Mammary epithelial cell (primary cell): ENCODE measurements at places on chromosomes 7 and 10. TPM values are rescaled to one million over a fixed set of nuclear protein-coding genes. Genes with fewer than 3 reads are reported as not detected.

Gene WASHC2A
- total RNA-seq = 29.0 TPM

Gene PNLIP
- total RNA-seq = not detected

Gene MYPN
- 0.94 and 1.8 TPM in 2 replicates for total RNA-seq

Gene PRLHR
- not detected for total RNA-seq

Gene CHRM2
- not detected for total RNA-seq

Gene ACSL5
- 0.17 TPM for total RNA-seq

Gene AGAP6
- 13.7 and 15.5 TPM in 2 replicates for total RNA-seq

Gene ACSM6
- not detected in 2 replicates for total RNA-seq

Gene SEC24C
- 65.6 and 68.0 TPM in 2 replicates for total RNA-seq

Gene GPR15LG
- not detected in 2 replicates for total RNA-seq

Gene OR2A7
- 9.5 TPM for total RNA-seq

DNA sequence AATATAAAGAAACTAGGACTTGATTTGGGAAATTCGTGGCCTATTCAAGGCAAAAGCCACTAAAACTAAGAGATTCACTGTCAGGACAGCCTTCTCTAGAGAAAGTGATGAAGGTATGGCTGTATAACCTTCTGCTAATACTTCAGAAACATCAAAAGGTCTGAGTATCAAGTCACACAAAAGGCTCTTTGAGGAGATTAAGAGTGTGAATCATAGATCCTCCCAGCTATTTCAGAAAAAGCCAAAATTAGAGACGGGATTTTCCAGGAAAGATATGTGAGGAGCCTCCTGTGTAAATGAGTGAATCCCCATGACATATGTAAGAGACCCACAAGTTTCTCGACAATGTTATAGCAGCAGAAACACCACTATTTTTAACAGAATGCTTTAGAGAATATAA, 56.2 kb downstream of the UBE3C start:
- peak; percentile 67 for DNase-seq

- no peak for DNase-seq
These were observed 15.6 kb downstream of the SHH start for GRCh38 chr7:155796381-155797261.

DNA sequence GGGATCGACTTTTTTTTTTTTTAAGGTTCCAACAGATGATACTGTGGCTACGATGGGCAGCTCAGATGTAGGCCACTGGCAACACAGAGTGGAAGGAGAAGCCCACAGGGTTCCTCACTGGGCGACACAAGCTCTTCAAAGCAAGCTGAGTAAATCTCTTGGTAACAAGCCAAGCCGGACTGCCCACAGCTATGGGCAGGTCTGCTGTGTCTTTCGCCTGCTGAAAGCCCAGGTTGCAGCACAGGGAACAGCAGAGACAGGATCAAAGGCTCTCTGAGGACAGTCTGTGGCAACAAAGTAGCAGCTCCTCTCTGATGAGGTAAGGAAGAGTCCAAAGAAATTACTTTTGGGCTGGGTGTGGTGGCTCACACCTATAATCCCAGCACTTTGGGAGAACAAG, 83.6 kb downstream of the KCNMA1 start:
- DNase-seq = peak; percentile 46

DNA sequence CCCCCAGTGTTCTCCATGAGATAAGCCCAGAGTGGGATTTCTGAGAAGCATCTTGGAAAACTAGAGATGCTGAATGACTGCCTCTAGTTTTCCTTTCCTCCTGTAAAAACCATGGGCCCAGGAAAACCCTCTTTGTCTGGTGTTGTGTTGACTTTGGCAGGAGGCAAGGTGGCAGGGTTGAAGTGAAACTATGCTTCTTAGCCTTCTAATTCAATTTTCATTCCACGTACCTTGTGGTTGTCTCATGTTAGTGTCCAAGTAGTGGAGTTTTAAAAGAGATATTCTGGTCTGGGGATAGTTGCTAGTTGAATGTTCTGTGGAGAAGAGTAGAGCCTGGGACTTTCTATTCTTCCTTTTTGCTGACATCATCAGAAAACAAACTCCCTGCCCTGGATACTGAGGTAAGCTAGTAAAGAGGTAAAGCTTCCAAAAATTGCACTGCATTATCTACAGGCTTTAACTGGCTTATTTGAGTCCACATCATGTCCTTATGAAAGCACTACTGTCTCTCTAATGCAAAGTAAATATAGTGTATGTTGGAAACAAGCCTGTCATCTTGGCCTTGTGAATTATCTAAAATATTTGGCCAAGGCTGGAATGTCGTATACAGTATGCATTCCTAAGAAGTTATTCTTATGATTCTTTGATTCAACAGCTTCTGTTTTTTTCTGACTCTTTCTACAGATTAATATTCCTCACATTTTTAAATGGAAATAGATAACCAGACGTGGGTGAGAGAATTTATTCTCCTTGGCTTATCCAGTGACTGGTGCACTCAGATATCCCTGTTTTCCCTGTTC, at the start of gene OR2F2:
OR2F2 (plus strand) TSS at position 708 of the 800 bp plus-strand sequence; CDS start at position 708, 0 bp downstream.
- DNase-seq = no peak

DNA sequence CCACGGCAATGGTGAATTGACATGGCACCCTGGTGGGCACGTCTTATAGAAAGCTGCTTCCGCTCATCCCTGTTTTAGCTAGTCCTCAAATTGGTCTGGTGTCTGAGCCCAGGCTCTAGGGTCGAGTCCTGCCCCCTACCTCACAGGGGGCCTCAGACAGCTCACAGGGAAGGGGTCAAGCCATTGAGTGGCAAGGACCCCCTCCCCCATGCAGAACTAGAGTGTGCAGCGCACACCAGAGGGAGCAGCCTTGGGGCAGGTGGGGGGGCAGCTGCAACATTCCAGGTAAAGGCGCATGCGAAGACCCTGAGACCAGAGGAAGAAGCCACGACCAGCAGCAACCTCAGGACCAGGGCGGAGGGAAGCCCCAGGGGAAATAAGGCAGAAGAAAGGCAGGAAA, 240.4 kb upstream of the PPP2R2D start:
- DNase-seq = no peak

DNA sequence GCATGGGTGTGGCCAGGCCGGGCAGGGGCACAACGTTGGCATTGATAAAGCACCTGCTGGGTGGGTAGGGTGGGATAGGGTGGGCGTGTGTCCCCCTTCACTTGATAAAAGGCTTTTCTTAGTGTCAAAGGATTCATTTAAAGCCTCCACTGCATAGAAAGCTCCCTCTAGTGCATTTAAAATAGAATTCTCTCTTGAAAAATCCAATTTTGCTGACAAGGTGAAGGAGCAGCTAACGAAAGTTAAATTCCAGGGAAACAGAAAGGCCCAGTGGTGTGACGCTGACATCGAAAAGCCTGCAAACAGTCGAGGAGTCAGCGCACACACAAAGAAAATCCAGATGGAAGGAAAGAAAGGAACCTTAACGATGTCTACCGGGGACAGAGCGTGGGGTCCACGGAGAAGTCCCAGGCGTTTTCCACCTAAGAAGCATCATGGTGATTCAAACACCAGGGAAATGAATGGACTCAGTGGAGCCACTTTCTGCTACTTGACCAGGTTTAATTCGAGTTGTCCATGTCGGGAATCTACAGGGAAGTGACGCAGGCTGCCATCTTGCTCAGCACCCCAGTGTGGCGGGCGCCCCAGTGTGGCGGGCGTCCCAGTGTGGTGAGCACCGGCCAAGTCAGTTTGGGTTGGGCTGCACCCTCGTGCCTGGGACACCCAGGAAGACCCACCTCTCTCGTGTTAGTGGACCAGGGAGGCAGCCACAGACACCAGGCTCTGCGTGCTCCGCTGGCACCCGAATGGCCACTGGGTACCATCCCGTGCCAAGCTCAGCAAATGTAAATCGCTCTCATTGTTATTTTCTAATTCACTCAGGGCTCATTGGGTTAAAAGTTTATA, 217.8 kb downstream of the DNAJB6 start:
- DNase-seq = no peak

- no peak for DNase-seq
These were observed 90.3 kb downstream of the MICALL2 start for GRCh38 chr7:1368682-1369571.

DNA sequence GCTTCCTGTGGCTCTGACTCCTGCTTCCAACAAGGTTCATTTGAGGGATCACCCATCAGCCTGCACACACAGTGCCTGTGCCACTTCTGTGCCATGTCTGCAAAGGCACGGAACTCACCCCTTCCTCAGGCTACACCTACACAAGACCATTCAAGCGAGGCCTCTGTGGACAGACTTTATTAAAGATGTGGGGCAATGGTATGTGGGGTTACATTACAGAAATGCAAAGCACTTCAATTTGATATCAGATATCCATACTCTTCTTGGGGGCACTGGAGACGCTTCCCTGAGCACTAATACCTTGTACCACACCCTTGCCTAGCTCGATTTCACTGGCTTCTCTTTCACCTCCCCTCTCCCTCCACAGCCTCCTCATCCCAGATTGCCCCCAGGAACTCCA, 84.4 kb upstream of the FGL2 start:
- no peak for DNase-seq

DNA sequence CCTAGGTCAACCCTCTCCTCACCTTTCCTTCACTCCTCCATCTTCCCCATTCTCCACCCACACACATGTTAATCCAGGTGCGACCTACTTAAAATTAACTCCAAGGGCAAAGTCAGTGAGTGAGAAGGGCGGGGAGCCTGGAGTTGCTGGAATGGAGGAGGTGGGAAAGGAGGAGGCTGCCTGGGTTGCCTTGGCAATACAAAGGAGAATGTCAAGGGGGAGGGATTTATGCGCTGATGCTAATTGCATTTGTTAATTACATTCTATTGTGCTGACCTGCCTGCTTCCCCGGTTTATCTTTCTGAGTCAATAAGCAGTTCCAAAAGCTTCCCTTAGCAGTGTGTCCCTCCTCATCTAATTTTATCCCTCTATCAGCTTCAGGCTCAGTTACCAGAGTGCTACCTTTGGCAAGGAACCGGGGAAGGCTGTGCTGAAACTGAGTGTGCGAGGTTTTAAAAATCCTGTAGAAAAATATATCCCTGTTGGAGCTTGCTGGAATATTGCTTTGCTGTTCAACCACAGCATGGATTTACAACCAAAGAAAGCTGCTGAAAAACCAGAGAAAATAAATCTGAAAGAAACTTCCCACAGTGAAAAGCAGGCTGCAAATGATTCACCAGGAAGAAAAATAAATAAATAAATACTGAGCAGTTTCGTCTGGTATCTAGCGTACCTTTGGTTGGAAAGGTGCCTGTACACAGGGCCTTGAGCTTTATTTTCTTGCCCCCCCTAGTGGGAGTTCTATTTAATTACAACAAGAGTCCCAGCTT, 113.2 kb upstream of the DGKB start:
- peak; percentile 80 for DNase-seq

- DNase-seq = peak; percentile 75
These were observed 18.7 kb upstream of the DDIT4 start for GRCh38 chr10:72254813-72255568.

- no peak for DNase-seq
These were observed 136.0 kb upstream of the COL1A2 start for GRCh38 chr7:94258418-94259300.

GRCh38 chr10:34292675-34293074, 522.4 kb downstream of the PARD3 start:
- DNase-seq = no peak

GRCh38 chr10:11353006-11353896, 258.2 kb downstream of the USP6NL start:
- DNase-seq = no peak

GRCh38 chr7:101381549-101382111, 19.0 kb downstream of the COL26A1 start:
- no peak for DNase-seq

DNA sequence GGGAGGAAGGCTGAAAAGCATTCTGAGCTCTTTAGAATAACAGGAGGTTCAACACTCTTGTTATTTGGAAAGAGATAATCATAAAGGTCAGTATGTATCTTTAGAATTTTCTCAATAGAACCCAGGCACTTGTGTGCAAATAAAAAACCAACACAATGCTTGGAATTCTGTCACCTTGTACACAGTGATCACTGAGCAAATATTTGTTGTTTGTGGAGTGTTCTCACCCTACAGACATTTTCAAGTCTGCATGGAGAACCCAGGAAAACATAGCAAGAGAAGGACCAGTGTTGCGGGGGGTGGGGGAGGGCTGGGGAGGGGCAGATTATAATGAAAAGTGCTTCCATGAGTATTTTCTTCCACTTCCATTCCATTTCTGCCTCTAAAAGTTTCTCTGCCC, 87.4 kb downstream of the FAM107B start:
- no peak for DNase-seq

- no peak for DNase-seq
These were observed 29.6 kb downstream of the CAV1 start for GRCh38 chr7:116554436-116554835.

- DNase-seq = no peak
These were observed 271.7 kb downstream of the TWIST1 start for GRCh38 chr7:18845700-18846099.

GRCh38 chr10:80504158-80504811, 33.4 kb upstream of the SH2D4B start:
- DNase-seq = no peak

GRCh38 chr7:1049801-1050200, 5.5 kb downstream of the GPR146 start:
- DNase-seq = no peak

GRCh38 chr10:84226616-84227015, 1.3 kb upstream of the LRIT2 start:
- DNase-seq = no peak

GRCh38 chr7:50119815-50120637, 27.0 kb upstream of the ZPBP start:
- DNase-seq = no peak

GRCh38 chr7:156929789-156930539, 19.5 kb upstream of the NOM1 start:
- no peak for DNase-seq

- DNase-seq = no peak
These were observed 3.0 kb downstream of the PGAM2 start for GRCh38 chr7:44062180-44062902.

- no peak for DNase-seq
These were observed 307.7 kb upstream of the FZD8 start for GRCh38 chr10:35949811-35950211.

DNA sequence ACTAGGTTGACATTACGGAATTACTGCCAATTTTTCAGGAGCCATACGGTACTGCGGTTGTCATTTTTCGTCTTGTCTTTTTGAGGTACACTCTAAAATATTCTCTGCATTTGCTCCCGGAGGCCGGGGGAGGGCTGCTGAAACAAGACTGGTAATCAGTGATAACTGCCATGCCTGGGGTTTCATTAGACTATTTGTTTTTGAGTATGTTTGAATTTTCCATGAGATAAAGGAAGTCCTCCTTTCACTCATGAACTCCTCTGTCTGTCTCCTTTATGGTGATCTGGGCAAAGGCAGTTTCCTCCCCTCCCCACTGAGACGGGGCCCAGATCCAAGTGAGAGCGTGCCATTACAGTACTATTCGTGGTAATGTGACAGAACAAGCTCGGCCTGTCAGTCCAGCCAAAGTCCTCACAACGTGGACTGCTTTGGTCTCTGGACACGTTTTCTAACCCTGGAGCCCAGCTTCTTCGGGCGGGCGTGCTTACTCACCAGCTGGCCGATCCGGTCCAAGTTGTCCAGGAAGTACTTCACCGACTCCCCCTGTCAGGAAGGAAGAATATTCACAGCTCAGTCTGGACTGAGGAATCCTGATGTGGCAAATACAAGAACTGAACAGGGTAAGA, 45.1 kb downstream of the AMZ1 start:
- DNase-seq = no peak

GRCh38 chr7:979886-980571, 3.0 kb upstream of the CYP2W1 start:
- no peak for DNase-seq
